Cortex of kidney (tissue), 1 donor: ENCODE measurements at places on chromosomes 4 and X.

DNA sequence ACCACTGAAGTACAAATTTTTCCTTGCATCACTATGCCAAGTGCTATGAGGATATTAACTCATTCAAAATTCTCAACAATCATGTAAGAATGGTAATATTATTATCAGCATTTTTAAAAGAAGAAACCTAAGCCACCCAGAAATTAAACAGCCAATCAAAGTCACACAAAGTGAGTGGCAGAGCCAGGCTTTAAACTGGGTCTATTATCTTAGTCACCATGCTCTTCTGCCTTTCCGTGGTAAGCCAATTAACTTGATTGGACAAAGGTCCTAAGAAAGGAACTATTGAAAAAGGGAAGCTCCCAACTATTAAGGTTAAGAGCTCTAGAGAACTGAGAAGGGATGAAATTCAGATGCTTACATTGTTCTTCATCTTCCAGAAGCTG, 111.5 kb downstream of the ASB9 start:
- DNase-seq = no peak

- DNase-seq = no peak
These were observed 548.1 kb upstream of the INTU start for GRCh38 chr4:127084666-127085065.

DNA sequence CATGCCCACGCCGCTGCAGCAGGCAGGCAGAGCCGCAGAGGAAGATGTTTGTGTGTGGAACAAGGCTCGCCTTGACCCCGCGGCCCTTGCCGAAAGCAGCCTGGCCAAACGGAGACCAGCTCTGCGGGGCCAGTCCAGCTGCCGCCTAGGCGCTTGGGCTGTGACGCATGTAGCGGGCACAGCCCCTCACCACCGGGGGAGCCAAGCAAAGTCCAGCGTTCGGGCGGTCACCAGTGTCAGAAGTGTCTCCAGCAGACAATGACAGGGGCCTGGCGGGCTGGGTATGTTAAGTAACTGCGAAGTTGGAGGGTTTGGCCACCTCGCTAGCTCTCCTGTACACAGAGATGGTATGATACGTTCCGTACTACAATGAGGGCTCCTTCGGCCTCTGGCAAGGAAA, 1.3 kb downstream of the AMER1 start:
- no peak for DNase-seq

GRCh38 chr4:123819362-123820035, 422.9 kb downstream of the SPRY1 start:
- no peak for DNase-seq

DNA sequence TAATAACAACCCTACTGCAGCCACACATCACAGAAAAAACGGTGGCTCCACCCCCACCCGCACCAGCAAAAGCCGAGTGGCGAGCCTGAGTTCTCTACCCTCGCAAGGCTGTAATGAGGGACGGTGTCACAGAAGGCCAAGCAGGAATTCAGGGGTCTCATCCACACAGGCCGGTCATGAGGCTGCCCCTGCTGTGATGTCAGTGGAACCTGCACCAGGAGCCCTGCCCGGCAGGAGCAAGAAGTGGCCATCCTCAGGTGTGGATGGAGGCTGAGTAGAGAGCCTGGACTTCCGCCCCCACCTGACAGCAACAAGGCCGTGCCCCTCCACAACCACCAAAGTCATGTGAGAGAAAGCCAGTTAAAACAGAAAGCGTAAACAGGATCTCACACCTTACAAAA, 20.6 kb downstream of the LYAR start:
- no peak for DNase-seq

GRCh38 chrX:144810539-144810938, 436.8 kb upstream of the SPANXN1 start:
- no peak for DNase-seq

GRCh38 chrX:24156177-24156576, 6.6 kb downstream of the ZFX start:
- no peak for DNase-seq

DNA sequence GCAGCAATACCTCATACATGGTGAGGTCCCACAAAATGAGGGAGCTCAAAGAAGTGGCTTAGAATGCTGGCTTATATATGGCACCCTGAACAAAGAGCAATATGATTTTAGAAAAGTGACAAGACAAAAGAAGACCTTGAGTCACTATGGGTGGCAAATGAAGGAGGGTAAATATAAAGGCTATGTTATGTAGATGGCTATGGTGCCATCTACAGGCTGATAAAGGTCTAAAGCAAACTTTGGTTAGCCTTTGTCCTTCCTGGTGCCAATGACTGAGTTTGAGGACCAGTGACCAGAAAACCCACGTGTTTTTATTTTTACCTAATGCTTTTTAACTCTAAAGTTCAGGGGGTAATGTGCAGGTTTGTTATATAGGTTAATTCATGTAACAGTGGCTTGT, 151.8 kb downstream of the CCNG2 start:
- no peak for DNase-seq

GRCh38 chr4:161664740-161665139, 499.1 kb downstream of the FSTL5 start:
- DNase-seq = no peak

DNA sequence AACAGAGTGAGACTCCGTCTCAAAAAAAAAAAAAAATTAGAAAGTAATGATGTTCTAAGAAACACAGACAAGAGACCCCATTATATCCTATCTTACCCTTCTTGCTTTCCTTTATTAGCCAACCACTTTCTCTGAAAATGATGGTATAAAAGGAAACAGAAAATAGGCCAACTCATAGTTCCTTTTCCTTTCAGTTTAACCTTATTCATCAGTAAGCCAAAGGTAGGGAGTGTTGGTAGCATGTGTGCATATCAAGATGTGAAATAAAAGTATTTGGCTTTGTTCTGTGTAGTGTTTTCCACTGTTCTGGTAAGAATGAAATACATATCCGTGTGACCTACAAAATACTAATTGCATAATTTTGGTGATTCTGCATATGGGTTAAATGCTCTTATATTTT, 266.6 kb downstream of the ZNF674 start:
- DNase-seq = no peak

DNA sequence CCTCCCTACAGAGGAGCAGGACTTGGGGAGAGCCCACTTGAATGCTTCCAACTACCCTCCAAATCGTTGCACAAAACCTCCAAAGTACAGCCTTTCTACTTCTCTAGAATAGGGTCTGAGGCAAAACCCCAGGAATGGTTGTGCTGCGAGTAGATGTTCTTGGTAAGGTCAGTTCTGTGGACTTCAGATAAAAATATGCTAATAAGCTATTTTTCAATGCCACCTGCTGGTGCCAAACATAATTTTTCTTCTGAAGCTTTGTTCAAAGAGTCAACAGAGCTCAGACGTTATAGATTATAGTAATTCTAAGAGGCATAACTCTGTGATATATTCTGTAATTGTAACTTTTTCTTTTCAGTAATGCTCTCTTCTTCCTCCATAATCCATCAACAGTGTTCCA, 425.7 kb downstream of the GPAT3 start:
- no peak for DNase-seq

DNA sequence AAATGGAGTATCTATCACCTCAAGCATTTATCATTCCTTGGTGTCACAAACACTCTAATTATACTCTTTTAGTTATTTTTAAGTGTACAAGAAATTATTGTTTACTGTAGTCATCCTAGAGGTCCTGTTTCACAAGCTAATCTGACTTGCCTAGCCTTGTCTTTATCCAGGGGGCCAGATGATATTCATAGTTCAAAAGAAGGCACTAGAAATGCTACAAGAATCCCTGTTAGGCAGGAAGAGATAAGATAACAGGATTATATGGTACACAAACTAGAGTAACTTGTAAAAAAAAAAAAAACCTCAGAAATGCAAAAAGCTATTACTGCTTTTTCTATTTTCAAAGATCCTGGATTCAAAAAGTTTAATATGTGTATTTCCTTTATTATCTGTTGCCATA, 95.8 kb downstream of the MBNL3 start:
- DNase-seq = no peak

DNA sequence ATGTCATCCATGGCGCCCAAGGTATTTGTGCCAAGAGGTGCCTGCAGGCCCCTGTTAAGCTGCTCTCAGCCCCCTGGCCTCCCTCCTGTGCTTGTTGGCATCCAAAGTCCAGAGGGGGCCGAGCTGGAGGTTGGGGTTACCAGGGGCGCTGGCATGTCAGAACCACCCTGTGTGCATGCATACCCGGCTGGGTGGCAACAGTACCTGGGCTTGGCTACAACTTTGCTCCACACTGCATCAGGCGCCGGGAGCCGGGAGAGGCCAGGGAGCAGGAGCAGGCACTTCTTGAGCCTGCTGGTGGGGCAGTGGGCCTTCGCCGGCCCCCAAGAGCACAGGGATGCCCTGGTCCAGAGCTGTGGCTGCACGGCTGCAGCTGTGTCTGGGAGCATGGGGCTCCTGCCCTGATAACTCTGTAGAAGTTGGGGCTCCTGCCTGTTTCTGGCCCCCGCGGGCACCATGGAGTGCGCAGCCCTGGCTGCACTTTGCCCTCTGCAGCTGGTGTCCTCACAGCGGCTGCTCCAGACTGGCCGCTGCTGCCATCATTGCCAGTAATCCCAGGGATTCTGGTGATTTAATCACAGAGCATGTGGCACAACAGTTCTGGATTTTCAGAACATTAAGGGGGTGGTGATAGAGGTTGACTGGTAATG, 130.3 kb downstream of the ARHGAP10 start:
- peak; percentile 17 for DNase-seq

DNA sequence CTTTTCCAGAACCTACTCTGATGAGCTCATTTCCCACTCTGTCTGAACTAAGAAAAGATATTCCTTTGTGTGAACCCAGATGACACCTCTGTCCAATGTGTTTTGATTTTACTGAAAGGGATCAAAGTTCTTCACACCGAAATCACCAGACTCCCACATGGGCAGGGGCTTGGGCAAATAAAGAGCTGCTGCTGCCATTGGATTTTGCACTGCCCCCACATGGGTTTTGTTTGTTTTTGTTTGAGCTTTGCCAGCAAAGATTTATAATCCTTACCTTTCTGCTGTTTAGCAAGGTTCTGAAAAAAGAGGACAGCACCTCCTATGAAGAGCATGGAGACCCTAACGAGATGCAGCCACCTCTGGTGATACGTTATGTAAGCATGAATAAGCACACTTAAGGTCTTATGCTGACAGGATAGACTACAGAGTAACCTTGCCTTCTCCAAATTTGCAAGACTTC, 44.3 kb downstream of the HSD17B13 start:
- DNase-seq = no peak

- no peak for DNase-seq
These were observed 26.2 kb upstream of the ARHGEF6 start for GRCh38 chrX:136806891-136807410.

GRCh38 chr4:33941854-33942253, 2302.5 kb downstream of the ARAP2 start:
- no peak for DNase-seq
